ENCODE measurements at places on chromosomes 3 and 15.
A peak's percentile ranks its signal among the peaks of the same experiment; 100 is the strongest.

- DNase-seq, result no peak
Measured at GRCh38 chr15:59553879-59554735, 57.5 kb upstream of the GCNT3 start.

- DNase-seq, result peak; percentile 86
Measured at GRCh38 chr3:124520970-124521369, 209.3 kb upstream of the UMPS start.

- DNase-seq, result no peak
Measured at GRCh38 chr3:171654809-171655208, 155.5 kb downstream of the PLD1 start.

- DNase-seq, result no peak
Measured at GRCh38 chr15:89670971-89671560, 8.1 kb downstream of the PLIN1 start.

DNA sequence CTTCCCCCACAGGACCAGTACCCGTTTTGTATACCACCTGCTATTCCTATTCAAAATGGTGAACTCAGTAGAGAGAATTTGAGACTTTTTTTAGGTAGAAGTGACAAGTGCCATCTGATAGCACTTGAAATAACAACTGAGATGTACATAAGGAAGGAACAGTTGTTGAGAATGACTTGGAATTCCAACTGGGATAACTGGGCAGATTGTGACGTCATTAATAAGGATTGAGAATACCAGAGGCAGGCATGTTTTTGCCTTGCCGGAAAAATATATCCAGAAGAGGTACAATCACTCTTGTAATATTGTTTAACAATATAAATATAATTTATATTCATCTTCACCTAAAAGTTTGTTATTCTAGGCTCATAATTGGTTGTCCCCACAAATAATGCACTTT, 454.1 kb upstream of the RGMA start:
- DNase-seq, result no peak

DNA sequence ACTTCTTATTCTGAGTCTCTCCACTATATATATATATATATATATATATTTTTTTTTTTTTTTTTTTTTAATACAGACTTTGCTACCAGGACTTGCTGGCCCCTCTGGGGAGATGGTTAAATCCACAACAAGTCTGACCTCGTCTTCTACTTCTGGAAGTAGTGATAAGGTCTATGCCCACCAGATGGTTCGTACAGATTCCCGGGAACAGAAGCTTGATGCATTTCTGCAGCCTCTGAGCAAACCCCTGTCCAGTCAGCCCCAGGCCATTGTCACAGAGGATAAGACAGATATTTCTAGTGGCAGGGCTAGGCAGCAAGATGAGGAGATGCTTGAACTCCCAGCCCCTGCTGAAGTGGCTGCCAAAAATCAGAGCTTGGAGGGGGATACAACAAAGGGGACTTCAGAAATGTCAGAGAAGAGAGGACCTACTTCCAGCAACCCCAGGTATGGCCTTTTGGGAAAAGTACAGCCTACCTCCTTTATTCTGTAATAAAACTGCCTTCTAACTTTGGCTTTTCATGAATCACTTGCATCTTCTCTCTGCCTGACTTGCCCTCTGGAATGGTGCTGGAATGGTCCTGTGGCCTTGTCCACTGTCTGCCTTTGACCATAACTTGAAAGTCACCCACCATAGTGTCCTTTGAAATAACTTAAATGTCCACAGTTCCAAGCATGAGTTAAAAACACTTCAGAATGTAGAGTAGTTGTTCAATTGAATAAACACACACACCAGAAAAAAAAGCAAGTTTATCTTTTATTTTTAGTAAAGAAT, 32.4 kb downstream of the MLH1 start:
- DNase-seq, result no peak

GRCh38 chr3:29481249-29481648, 200.4 kb downstream of the RBMS3 start:
- no peak for DNase-seq

GRCh38 chr3:4355401-4356219, 52.4 kb downstream of the SETMAR start:
- no peak for DNase-seq

GRCh38 chr3:2872884-2873283, 237.3 kb downstream of the IL5RA start:
- DNase-seq, result no peak

DNA sequence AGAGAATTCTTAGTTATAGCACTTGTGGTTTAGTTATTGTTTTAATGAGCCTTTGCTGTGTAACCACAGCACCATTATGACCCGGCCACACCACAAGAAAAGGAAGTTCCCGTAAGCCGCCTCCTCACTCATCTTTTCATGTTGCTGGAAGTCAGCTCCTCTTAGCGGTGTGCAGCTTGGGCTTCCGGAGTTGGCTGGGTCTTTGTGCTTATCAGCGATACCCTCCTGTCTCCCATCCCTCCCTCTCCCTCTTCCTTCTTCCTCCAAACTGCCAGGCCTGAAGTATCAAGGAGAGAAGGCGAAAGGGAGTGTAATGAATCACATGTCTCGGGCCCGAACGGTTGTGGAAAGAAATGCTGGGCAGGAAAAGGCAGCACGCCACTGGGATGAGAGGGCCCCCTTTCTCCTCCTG, 353.5 kb downstream of the MCTP2 start:
- no peak for DNase-seq

GRCh38 chr15:28984421-28985315, 98.9 kb downstream of the APBA2 start:
- no peak for DNase-seq

- DNase-seq, result no peak
Measured at GRCh38 chr15:62931650-62932049, 110.9 kb upstream of the TPM1 start.

- DNase-seq, result no peak
Measured at GRCh38 chr15:57455929-57456328, 79.6 kb downstream of the CGNL1 start.

- no peak for DNase-seq
Measured at GRCh38 chr3:76402926-76403325, 617.6 kb upstream of the ZNF717 start.

DNA sequence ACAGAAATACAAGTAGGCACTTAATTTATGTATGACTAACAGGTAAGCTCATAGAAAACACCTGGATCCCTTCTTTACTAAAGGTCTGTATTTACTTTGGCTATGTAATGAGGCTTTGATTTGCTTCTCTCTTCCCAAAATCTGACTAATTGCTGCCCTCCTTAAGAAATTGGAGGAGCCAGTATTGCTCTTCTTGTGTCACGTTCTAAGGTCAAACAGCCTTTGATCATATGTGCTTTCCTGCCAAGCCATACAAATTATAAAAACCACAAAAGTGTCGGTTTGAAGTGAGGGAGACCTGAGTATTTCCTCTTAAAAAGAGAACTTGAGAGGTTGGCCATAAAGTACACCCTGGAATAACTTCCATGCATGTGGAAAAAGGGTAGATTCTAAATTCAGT, 112.1 kb upstream of the MB21D2 start:
- no peak for DNase-seq
